ENCODE measurements at places on chromosomes 5 and 9. TPM values are rescaled to one million over a fixed set of nuclear protein-coding genes. Genes with fewer than 3 reads are reported as not detected.

DNA sequence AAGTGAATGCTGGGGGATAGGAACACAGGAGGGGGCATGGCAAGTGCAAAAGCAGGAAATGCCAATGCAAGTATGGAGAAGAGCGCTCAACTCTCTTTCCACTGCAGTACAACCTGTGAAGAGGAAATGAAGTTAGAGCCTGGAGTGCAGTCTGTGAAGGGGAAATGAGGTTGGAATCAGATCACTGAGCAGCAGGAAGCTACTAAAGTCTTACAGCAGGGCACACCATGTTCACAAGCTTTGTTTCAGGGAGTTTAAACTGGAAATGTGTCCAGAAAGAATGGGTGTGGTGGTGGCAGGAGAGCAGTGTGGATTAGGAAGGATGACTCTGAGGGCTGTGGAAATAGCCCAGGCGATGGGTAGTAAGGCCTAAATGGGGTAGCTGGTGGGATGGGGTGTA, 15.4 kb downstream of the ARHGEF37 start:
- no peak overlapping the region for H3K27ac ChIP-seq
- H3K4me3 ChIP-seq, result no peak overlapping the region
- no peaks in the 10 kb centered on the region for H3K36me3 ChIP-seq
- no peaks in the 10 kb centered on the region for H3K27me3 ChIP-seq

SPATA31D4 gene
- not detected for total RNA-seq

DNA sequence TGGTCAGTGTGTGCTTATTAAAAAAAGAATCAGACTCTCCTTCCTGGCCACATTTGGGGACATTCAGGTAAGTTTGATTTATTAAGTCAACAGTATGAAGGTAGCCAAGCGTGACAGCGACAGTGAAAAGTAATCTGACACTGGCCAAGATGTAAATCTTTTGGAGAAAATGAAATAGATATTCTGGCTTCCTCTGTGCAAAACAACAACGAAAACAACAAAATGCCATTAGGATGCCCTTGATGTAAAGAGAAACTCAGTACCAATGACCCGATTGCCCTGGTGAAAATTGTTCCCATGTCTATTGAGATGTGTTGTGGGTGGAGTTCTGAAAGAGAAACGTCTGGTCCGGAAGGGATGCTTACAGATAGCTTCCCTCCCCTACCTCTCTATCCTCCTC, 267.8 kb downstream of the MAT2B start:
- no peaks in the 10 kb centered on the region for H3K27me3 ChIP-seq
- no peak for DNase-seq
- H3K4me3 ChIP-seq, result no peak overlapping the region
- H3K36me3 ChIP-seq, result no peaks in the 10 kb centered on the region
- no peaks in the 10 kb centered on the region for H3K4me1 ChIP-seq

DNA sequence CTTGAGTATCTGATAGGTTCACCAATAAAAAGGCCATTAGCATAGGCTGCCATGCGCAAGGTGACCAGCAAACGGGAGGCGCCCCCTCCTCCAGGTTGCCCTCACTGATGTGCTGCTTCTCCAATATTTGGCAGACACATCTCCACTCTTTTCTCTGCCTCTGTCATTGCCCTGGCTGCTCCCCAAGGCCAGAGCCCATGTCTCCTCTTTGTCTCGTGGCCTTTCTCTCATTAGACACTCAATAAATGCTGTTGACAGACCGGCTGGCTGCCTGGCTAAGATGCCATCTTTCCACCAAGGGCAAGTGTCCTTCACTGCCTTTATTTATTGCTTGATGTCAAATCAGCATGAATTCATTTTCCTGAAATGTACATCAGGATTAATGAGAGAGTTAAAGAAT, 404.0 kb upstream of the KIF2A start:
- no peak overlapping the region for H3K27ac ChIP-seq
- H3K27me3 ChIP-seq, result no peaks in the 10 kb centered on the region
- H3K4me3 ChIP-seq, result no peak overlapping the region
- no peaks in the 10 kb centered on the region for H3K36me3 ChIP-seq
- DNase-seq, result no peak
- H3K4me1 ChIP-seq, result no peaks in the 10 kb centered on the region

ANXA1 gene
- 110 TPM for total RNA-seq

- no peak overlapping the region for H3K4me3 ChIP-seq
- H3K36me3 ChIP-seq, result no peaks in the 10 kb centered on the region
- no peak overlapping the region for H3K27ac ChIP-seq
- H3K4me1 ChIP-seq, result peaks cover 7% of the 10 kb centered on the region
- DNase-seq, result no peak
- no peaks in the 10 kb centered on the region for H3K27me3 ChIP-seq
Measured at GRCh38 chr9:134935056-134935640, 17.4 kb upstream of the FCN1 start.

PTGES2 gene
- 69.5 TPM for total RNA-seq
